Thymus (tissue), 14 donors: ENCODE measurements at places on chromosomes 1 and 21.

- DNase-seq: no peak
Observed at GRCh38 chr1:116853680-116854402, 55.9 kb upstream of the PTGFRN start.

DNA sequence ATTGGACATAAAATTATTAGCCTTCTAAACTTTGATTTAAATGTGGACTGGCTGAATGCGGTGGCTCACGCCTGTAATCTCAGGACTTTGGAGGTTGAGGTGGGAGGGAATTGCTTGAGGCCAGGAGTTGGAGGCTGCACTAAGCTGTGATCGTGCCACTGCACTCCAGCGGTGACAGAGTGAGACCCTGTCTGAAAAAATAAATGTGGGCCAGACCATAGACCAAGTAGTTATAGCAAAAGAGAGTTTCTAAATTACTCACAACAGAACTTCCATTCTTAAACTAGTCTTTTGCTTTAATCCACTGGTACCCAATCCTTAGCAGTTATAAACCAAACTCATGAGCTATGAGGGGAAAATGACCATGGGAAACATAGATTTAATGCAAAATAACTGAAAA, 35.2 kb downstream of the RAP1A start:
- no peak for DNase-seq

GRCh38 chr1:56387071-56387740, 192.2 kb downstream of the PLPP3 start:
- DNase-seq: no peak

GRCh38 chr1:201603613-201604232, 64.8 kb downstream of the NAV1 start:
- DNase-seq: no peak

DNA sequence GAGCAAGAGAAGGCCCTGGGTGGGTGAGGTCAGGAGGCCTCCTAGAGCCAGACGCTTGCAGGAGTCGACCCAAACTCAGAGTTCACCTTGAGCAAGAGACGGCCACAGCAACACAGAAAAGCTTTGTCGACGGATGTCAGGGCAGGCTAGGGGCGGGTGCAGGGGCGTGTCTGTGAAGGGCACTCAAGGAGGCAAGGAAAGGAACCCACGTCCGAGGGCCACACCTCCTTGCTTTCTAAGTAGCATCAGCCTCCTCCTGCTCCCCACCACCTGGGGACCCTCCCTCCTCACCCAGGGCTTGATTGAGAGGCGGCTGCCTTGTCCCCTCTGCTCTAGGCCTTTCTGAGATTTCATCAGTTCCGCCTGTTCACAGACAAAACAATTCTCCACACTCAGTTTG, 92.1 kb downstream of the OMA1 start:
- no peak for DNase-seq
